Ovary (tissue), 10 donors: ENCODE measurements at places on chromosomes 16 and 17. TPM values are rescaled to one million over a fixed set of nuclear protein-coding genes. Genes with fewer than 3 reads are reported as not detected.

GRCh38 chr16:69563605-69564580 lies 1.9 kb upstream of the NFAT5 start:
- DNase-seq = no peak

DNA sequence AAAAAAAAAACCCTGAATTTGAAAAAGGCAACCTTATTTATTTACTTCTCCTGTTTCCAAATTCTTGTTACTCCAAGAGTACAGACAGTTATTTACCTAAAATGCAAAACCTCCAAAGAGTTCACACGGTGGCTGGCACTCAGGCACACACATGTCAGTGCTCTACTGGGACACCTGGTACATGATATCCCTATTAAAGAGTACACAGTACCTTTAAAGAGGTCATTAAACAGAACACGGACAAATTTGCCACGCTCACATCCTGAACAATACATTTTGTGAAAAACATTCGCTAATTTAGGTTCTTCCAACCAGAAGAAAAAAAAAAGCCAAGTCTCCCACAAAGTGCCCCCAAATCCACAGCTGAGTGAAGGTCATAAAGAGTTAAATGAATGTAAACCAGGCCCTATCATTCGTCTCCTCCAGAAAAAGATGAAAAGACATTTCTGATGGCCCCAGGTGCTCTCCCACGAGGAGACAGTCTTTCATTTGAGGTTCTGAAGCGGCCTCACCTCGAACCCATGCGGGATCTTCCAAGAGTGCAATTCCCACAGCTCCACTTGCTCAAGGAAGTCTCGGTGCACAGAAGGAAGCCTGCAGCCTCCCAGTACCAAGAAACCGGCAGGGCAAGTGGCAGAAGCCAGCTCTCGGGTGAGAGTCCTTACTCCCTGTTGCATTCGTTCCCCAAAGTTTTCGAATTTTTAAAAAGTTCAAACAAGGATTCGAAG lies 993 bp downstream of the ERN1 start:
- peak; percentile 38 for DNase-seq

- peak; percentile 46 for DNase-seq
Observed at GRCh38 chr17:62705778-62706597, 78.5 kb downstream of the MRC2 start.

GRCh38 chr16:13084331-13084730 lies 182.9 kb downstream of the SHISA9 start:
- DNase-seq = no peak

DNA sequence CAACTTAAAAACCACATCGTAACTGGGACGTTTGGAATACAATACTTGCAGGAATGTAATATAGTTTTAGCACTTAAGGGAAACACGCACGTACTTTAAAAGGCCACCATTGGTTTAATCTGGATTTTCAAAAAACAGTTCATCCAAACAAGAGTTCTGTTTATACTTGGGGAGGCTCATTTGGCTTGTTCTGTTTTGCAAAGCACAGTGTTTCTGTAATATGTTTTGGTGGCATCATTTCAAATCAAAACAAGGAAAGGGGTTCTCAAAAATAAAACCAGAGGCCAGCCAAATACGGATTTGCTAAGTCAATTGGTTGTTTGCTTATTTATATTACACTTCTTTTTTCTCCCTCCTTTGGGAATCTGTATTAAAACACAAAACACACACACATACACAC lies 656.1 kb upstream of the SOX9 start:
- no peak for DNase-seq

DNA sequence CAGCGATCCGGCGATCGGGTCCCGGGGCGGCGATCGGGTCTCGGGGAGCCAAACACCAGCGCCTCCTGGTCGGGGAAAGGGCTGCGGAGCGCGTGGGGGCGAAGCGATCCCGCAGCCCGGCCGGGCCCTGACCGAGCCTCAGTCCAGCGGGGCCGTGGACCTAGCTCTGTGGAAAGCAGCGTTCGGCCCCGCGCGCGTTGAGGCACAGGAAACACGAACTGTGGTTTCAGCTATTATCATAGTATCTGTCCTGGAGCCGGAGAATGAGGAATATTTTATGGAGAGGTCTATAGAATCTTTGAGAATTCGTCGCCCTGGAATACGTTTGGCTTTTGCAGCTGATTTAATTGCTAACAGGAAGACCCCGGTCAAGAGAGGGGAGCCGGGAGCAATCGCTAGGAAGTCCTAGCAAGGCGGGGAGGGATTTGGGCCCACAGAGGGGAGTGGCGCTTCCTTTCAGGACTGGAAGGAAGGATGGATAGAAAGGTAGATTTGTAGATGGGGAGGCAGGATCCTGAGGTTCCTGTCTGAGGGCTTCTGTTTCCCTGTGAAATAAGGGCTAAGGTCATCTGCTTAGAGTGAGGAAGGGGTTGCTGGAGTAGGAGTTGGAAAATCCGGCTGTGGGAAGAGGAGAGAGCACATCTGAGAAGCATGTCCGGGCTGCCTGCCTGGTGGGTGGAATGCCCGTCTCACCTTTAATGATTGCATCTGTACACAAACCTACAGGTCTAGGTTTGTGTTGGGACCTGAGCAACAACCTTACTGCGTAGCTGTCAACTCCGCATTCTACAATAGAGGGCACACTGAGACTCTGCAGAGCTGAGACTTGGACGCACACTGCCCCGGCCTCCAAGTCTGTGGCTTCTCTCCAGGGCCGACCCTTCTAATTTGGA lies 770 bp downstream of the CCNF start:
- no peak for DNase-seq

DNA sequence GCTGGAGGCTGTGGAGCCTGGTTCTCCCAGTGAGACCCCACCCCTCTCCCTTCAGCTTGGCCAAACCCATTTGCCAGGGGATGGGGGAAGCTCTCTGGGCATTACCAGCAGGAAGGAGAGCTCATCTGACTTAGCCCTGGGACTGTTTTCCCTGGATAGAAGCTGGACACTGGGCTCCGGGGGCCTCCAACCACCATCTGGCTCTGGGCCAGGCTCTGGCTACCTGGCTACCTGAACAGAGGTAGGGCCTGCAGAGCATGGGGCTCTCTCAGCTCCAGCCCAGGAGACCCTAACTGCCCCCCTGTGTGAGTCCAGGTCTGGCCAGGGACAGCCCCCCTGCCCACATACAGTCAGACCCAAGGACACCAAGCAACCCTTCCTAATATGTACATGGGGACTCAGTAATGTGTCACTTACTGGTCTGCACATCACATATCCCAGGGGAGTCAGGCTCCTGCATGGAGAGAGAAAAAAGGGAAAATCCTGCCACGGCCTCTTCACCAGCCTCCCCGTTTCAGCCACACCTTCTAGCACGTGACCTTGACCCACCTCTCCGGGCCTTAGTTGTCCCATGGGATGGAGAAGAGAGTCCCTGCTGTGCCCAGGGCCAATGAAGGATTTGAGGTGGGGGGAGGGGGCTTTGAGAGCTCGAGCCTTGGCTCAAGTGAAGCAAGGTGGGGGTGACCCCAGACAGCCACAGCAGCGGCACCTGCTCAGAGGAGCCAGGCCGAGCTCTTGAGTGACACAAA lies 13.8 kb downstream of the CNGB1 start:
- DNase-seq = no peak

GRCh38 chr16:66379571-66379941 lies 13.1 kb downstream of the CDH5 start:
- DNase-seq = no peak

DNA sequence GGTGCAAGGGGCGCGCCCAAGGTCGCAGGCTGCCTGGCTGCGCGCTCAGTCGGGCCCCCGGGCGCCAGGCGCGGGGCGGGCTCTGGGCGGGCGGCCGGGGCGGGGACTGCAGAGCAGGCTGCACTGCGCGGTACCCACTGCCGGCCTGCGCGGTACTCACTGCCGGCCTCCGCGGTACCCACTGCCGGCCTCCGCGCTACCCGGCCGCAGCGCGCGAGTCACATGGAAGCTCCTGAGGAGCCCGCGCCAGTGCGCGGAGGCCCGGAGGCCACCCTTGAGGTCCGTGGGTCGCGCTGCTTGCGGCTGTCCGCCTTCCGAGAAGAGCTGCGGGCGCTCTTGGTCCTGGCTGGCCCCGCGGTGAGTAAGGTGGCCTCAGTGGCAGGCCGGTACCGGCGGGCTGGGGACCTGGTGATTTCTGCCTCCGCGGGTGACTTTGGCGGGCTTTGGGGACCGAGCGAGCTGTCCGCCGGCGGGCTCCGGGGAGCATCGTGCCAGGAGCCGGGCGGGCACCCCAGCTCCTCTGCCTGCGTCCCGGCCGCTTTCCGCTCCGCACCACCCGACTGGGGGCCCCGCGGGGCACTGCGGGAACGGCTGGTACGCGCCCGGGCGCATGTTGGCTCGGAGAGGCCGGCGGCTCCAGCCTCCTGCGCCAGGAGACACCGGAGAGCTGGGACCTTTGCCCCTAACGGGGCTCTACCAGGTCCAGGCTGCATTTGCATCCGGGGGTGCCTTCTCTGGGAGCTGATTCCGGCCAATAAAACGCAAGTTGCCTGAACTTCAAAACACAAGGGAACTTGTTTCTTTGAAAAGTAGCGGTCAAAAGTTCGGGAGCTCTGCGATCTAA lies at the start of gene SLC47A1:
Gene SLC47A1, plus strand, starts transcription at position 137 of the 844 bp plus-strand sequence. Its CDS starts 86 bp downstream, at position 223.
- no peak for DNase-seq

DNA sequence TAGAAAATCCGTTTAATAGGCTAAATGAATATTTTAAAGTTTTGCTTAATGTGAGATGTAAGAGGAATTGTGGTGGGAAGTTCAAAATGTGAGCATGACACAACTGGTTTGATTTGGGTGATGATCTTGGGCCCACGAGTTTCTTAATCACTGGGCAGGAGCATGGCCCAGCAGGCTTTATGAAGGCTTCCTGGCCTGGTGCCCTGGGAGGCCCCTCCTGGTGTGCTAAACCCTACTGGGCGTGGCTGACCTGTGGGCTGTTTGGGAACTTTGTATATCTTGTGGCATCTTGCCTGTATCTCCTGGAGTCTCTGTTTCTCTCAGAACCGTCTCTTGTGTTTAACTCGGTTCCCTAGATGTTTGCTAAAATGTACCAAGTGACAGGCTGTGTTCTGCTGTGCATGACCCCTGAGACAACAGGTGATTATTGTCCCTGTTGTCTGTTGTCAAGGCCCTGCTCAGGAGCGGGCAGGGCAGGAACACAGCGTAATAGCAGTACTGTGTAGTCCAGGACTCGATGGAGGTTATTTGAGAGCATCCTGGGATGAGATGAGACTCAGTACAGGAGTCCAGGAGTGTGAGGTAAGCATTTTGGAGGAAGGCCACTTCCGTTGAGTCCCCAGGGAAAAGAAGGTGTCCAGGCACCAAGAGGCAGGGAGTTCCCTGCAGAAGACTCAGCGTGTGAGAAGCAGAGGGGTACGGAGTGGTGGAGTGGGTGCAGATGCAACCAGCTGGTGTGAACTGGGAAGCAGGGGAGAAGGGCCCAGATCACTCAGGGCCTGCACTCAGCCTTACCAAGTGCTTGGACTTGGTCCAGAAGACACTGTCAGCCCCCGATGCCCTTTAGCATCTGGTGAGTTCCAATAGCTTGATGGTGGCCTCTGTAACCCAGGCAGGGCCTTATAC lies 48.5 kb downstream of the B9D1 start:
- no peak for DNase-seq

DNA sequence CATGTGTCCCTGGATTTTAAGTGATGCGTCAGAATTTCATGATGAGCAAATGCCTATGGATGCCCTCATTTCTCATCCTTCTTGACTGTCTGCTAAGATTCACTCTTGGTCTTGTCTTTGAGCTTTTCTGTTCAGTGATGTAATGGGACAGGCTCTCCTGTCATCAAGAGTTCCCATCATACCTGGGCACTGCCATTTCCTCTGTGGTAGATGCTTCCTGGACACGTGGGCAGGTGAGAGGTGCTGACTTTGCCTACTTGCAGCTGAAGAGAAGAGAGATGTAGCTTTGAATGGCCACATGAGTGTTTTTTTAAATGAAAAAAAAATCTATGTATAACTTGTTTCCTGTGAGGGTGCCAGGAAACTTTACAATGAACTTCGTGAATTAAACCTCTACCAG lies 557.7 kb downstream of the MAF start:
- no peak for DNase-seq

DNA sequence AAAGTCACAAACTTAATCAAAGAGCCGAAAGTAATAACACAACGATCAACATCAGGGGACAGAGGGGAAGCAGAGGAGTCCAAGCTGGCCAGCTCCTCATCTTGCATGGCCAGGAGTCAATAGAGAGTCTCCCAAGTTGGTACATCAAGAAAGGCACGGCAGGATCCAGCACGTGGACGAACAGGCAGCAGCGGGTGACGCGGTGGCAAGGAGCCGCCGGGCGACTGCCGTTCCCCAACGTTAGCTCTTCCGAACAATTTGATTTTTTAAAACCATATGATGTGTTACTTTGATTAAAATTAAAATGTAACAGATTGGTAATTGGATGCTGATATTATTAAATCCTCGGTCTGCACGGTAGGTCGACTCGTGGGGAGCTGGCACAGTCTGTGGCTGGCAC lies 81.8 kb upstream of the DOC2B start:
- DNase-seq = no peak

- no peak for DNase-seq
Observed at GRCh38 chr17:73205459-73205961, 12.7 kb downstream of the COG1 start.

GRCh38 chr17:29867643-29868181 lies 62.3 kb downstream of the SSH2 start:
- DNase-seq = no peak

- DNase-seq = no peak
Observed at GRCh38 chr16:58243528-58244004, 45.7 kb upstream of the CSNK2A2 start.

GRCh38 chr16:50472472-50472871 lies 75.7 kb upstream of the NKD1 start:
- DNase-seq = no peak

DNA sequence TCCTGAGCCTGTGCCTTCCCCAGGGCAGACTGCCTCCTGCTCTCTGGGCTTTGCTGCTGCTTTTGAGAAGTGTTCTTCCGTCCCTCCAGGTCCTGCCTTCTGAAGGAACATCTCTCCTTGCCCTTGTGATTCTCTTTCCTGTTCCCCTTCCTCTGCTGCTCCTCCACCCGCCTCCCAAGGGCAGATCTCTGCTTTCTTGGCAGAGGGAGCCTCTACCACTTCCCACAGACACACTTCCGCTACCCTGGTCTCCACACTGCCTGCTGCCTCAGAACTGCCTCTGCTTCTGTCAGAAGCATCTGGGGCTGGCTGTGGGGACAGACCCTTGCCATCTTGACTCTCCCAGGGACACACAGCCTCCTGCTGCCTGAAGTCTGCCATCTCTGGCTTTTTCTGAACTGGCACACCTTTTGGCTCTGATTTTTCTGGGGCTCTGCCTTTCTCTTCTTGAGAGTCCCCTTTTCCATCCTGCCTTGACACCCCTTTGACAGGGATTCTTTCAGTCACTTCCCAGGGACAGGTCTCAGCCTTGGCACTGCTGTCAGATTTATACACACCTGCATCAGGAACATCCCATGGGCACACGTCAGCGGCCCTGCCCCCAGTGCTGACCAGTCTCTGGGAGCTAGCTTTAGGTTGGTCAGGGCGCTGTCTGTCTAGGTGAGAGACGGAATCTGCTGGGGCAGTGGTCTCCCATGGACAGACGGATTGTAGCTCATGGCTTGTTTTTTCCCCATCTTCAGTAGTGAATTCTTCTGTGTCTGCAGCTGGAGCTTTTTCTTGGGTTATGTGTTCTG lies 16.6 kb downstream of the GPR179 start:
- no peak for DNase-seq

Gene RNF222
- not detected for polyA plus RNA-seq

Gene MFSD6L
- polyA plus RNA-seq = not detected

Gene CPHXL2
- polyA plus RNA-seq = not detected

Gene KRTAP1-1
- polyA plus RNA-seq = not detected

Gene HOXB4
- polyA plus RNA-seq = 1.3 TPM

Gene MLX
- polyA plus RNA-seq = 24.3 TPM

Gene CCDC182
- not detected for polyA plus RNA-seq

Gene PRR29
- polyA plus RNA-seq = 0.05 TPM

Gene XYLT2
- polyA plus RNA-seq = 17.2 TPM

Gene MT1A
- polyA plus RNA-seq = 1.3 TPM
